Vagina (tissue), 2 donors: ENCODE measurements at places on chromosomes 5 and 9.

DNA sequence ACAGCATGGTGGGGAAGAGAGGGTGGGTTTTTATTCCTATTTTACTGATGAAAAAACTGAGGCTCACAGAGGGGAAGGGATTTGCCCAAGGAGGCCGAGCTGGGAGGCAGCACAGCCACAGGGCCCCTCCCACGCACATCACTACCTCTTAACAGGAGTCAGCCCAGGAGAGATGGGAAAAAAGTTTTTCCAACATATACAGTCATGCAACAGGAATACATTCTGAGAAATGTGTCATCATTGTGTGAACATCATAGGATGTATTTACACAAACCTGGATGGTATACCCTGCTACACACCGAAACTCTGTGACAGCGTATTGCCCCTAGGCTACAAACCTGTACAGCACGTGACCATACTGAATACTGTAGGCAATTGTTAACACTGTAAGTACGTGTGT lies 11.6 kb downstream of the TRAF1 start:
- no peak overlapping the region for H3K4me3 ChIP-seq
- no peaks in the 10 kb centered on the region for H3K27me3 ChIP-seq
- H3K27ac ChIP-seq = peak overlapping the region; percentile 13

DNA sequence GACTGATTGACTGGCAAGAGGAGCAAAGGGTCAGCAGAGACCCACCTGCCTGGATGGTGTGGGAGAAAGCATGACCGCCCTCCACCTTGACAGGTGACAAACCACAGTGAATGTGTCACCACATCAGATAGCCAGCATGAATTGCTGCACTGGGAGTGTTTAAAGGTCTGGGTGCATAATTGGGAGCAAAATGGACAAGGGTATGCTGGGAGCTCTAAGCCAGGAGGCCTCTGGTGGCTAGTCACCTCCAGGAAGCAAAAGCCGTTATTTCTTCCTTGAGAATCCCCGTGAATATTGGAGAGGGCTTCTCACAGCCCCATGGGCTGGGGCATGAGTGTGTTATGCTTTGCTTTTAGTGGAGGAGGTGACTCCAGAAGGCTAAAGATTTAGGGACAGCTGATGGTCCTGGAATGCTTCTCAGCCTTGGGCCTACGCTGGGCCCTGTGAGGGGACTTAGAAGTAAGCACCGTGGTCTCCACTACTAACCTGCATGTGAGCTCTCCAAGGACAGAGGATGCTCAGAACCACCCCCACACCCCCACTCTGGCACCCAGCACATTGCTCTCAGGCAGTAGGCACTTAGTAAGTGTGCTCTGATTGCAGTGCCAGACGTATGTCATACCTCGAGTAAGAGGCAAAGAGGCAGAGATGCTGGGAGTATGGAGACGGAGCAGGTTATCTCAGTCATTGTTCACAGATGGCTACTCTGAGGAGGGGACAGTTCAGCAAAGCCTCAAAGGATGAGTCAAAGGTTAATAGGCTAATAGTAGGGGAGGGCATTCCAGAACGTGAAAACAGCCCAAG lies 9.1 kb upstream of the IRF1 start:
- DNase-seq = no peak
- no peaks in the 10 kb centered on the region for H3K27me3 ChIP-seq
- H3K27ac ChIP-seq = peak overlapping the region; percentile 17
- no peaks in the 10 kb centered on the region for H3K36me3 ChIP-seq
- peaks cover 37% of the 10 kb centered on the region for H3K4me1 ChIP-seq

DNA sequence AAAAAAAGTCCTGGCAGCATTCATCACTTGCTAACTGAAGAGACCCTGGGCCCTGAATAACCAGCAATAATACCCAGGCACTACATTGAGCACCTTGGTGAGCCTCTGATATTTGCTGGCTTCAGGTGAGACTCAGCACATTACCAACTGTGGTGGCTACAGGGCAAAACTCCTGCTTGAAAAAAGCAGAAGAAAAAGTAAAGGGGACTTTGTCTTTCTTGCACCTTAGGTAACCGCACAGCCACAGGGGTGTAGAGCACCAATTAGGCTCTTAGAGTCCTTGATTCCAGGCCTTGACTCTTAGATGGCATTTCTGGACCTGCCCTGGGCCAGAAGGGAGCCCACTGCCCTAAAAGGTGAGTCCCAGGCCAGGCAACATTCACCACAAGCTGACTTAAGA lies 269.5 kb downstream of the AUH start:
- no peak overlapping the region for H3K4me3 ChIP-seq
- no peaks in the 10 kb centered on the region for H3K36me3 ChIP-seq
- DNase-seq = no peak
- no peaks in the 10 kb centered on the region for H3K27me3 ChIP-seq
- H3K4me1 ChIP-seq = no peaks in the 10 kb centered on the region
- no peak overlapping the region for H3K27ac ChIP-seq

- no peak for DNase-seq
- H3K27me3 ChIP-seq = no peaks in the 10 kb centered on the region
- H3K4me1 ChIP-seq = no peaks in the 10 kb centered on the region
- no peak overlapping the region for H3K4me3 ChIP-seq
- H3K27ac ChIP-seq = no peak overlapping the region
These were observed 61.0 kb upstream of the SMIM23 start for GRCh38 chr5:171724468-171725204.

GRCh38 chr5:108905805-108906204 lies 158.1 kb downstream of the FER start:
- H3K4me1 ChIP-seq = no peaks in the 10 kb centered on the region
- no peaks in the 10 kb centered on the region for H3K36me3 ChIP-seq
- no peaks in the 10 kb centered on the region for H3K27me3 ChIP-seq
- no peak for DNase-seq

DNA sequence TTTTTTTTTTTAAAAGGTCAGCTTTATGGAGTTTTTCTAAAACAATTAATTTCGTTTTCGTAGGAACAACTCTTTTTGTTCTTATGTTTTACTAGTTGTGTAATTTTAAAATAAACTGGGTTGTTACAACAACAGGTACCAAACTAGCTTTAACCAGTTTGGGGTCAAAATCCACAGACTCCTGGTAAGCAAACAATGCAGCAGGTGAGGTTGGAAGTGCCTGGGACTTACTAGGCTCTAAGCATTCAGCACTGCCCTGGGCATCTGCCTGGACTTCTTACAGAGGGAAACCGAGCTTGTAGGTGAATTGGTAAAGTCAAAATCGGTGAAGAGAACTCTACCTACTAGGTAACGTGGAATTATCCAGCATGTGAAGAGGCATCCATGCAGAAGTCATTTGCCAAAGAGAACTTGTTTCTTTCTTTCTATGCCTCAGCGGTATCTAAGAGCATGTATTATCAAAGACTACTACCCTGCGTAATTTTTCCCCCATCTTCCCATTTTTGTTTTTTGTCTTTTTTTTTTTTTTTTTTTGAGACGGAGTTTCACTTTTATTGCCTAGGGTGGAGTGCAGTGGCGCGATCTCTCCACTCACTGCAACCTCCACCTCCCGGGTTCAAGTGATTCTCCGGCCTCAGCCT lies 145.4 kb downstream of the KCTD16 start:
- no peaks in the 10 kb centered on the region for H3K4me1 ChIP-seq
- no peak overlapping the region for H3K27ac ChIP-seq
- no peak for DNase-seq
- H3K36me3 ChIP-seq = no peaks in the 10 kb centered on the region
- no peak overlapping the region for H3K4me3 ChIP-seq

GRCh38 chr5:78841767-78842166 lies 143.3 kb downstream of the ARSB start:
- H3K27ac ChIP-seq = no peak overlapping the region
- H3K4me3 ChIP-seq = no peak overlapping the region
- no peaks in the 10 kb centered on the region for H3K4me1 ChIP-seq
- H3K36me3 ChIP-seq = no peaks in the 10 kb centered on the region
- no peak for DNase-seq
- no peaks in the 10 kb centered on the region for H3K27me3 ChIP-seq

DNA sequence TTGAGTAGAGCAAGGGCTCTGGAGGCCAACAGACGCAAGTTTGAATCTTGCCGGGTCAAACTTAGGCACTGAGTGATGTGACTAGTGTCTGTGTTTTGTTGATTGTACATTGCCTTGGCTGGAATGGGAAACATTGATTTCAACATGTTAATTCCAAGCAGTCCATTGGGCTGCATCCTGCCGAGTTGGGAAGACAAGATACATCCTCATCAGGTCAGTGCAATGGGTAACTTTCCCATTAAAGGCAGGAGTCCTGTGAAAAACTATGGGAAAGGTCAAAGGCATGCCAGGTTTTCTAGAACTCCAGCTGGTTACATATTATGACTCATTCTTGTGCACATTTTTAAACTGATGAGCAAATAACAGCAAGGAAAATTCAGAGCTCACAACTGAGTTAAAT lies 126.5 kb upstream of the ABCA1 start:
- H3K4me1 ChIP-seq = no peaks in the 10 kb centered on the region
- no peak overlapping the region for H3K27ac ChIP-seq
- no peak overlapping the region for H3K4me3 ChIP-seq
- H3K27me3 ChIP-seq = no peaks in the 10 kb centered on the region
- no peaks in the 10 kb centered on the region for H3K36me3 ChIP-seq

- H3K4me3 ChIP-seq = no peak overlapping the region
- H3K27ac ChIP-seq = no peak overlapping the region
- no peaks in the 10 kb centered on the region for H3K4me1 ChIP-seq
- no peaks in the 10 kb centered on the region for H3K36me3 ChIP-seq
- DNase-seq = no peak
- no peaks in the 10 kb centered on the region for H3K27me3 ChIP-seq
These were observed 40.5 kb downstream of the BHMT start for GRCh38 chr5:79151942-79152671.

DNA sequence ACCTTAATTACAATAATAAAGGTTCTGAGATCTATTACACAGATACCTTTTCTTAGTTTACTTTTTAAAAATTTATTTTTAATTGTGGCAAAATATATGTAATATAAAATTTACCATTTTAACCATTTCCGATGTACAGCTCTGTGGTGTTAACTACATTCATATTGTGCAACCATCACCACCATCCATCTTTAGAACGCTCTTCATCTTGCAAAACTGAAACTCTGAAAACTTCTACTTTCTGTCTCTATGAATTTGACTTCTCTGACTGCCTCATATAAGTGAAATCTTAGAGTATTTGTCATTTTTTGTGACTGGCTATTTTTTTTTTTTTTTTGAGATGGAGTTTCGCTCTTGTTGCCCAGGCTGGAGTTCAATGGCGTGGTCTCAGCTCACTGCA lies 26.8 kb downstream of the WWC1 start:
- H3K4me3 ChIP-seq = no peak overlapping the region
- no peak overlapping the region for H3K27ac ChIP-seq
- no peaks in the 10 kb centered on the region for H3K4me1 ChIP-seq
- DNase-seq = no peak
- no peaks in the 10 kb centered on the region for H3K27me3 ChIP-seq
- H3K36me3 ChIP-seq = no peaks in the 10 kb centered on the region

GRCh38 chr5:122981846-122982245 lies 54.7 kb downstream of the PPIC start:
- no peak overlapping the region for H3K27ac ChIP-seq
- no peaks in the 10 kb centered on the region for H3K27me3 ChIP-seq
- H3K4me1 ChIP-seq = no peaks in the 10 kb centered on the region

GRCh38 chr5:139063664-139064054 lies 134.5 kb downstream of the SIL1 start:
- H3K27ac ChIP-seq = no peak overlapping the region
- H3K36me3 ChIP-seq = no peaks in the 10 kb centered on the region
- H3K4me3 ChIP-seq = no peak overlapping the region
- no peaks in the 10 kb centered on the region for H3K27me3 ChIP-seq

DNA sequence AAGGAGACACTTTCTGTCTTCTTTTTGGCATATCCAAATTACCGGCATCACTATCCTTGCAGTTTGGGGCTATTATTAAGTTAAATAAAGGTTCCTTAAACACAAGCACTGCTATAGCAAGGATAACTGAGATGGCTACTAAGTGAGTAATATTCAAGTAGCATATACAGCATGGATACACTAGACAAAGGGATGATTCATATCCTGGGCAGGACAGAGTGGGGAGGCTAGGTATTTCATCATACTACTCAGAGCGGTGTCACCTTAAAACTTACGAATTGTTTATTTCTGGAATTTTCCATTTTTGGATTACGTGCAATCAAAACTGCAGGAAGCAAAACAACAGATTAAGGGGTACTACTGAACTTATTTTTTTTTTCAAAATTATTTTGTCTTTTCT lies 54.1 kb downstream of the FER start:
- no peak overlapping the region for H3K4me3 ChIP-seq
- no peak for DNase-seq
- no peaks in the 10 kb centered on the region for H3K4me1 ChIP-seq
- H3K36me3 ChIP-seq = no peaks in the 10 kb centered on the region
- H3K27ac ChIP-seq = no peak overlapping the region

GRCh38 chr5:120509053-120509452 lies 45.0 kb downstream of the PRR16 start:
- H3K27ac ChIP-seq = no peak overlapping the region
- H3K4me3 ChIP-seq = no peak overlapping the region
- H3K4me1 ChIP-seq = no peaks in the 10 kb centered on the region
- no peaks in the 10 kb centered on the region for H3K27me3 ChIP-seq
- no peaks in the 10 kb centered on the region for H3K36me3 ChIP-seq

DNA sequence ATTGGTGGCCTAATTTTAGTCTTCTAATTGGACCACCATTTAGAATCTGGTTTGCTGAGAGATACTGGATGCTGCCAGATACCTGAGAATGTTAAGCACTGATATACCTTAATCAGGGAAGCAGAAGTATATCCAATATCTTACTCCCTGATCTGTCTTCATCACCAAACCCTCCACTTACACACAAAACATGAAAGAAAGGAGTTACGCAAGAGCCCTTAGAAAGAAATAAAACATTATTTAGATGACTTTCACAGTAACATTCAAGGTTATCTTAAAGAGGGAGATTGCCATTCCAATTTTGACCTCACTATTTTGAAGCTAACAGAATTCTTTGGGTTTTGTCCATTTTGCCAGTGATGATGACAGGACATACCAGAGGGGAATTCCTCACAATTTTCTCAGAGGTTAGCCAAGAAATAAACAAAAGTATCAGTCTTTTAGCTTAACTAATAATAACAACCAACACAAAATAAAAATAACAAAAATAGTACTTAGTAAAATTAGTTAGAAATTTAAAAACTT lies 496.1 kb downstream of the NFIB start:
- no peak for DNase-seq
- H3K36me3 ChIP-seq = no peaks in the 10 kb centered on the region
- no peak overlapping the region for H3K27ac ChIP-seq
- no peak overlapping the region for H3K4me3 ChIP-seq

GRCh38 chr9:76810377-76810957 lies 46.2 kb downstream of the PCA3 start:
- no peak for DNase-seq
- H3K4me3 ChIP-seq = no peak overlapping the region
- H3K27ac ChIP-seq = no peak overlapping the region
- H3K27me3 ChIP-seq = no peaks in the 10 kb centered on the region
- H3K36me3 ChIP-seq = no peaks in the 10 kb centered on the region
- no peaks in the 10 kb centered on the region for H3K4me1 ChIP-seq

- H3K4me3 ChIP-seq = no peak overlapping the region
- no peaks in the 10 kb centered on the region for H3K27me3 ChIP-seq
- H3K27ac ChIP-seq = no peak overlapping the region
- DNase-seq = no peak
- H3K36me3 ChIP-seq = no peaks in the 10 kb centered on the region
- H3K4me1 ChIP-seq = no peaks in the 10 kb centered on the region
These were observed 44.3 kb downstream of the GHR start for GRCh38 chr5:42467572-42467971.

- DNase-seq = no peak
- no peak overlapping the region for H3K27ac ChIP-seq
- H3K36me3 ChIP-seq = no peaks in the 10 kb centered on the region
- peaks cover 12% of the 10 kb centered on the region for H3K4me1 ChIP-seq
- H3K4me3 ChIP-seq = no peak overlapping the region
These were observed 243.6 kb upstream of the PANK3 start for GRCh38 chr5:168822745-168823281.

- no peak for DNase-seq
- no peaks in the 10 kb centered on the region for H3K36me3 ChIP-seq
These were observed 41.3 kb downstream of the ADAMTS6 start for GRCh38 chr5:65440456-65440855.
